ENCODE measurements at places on chromosomes 13 and 19.
A peak's percentile ranks its signal among the peaks of the same experiment; 100 is the strongest.

DNA sequence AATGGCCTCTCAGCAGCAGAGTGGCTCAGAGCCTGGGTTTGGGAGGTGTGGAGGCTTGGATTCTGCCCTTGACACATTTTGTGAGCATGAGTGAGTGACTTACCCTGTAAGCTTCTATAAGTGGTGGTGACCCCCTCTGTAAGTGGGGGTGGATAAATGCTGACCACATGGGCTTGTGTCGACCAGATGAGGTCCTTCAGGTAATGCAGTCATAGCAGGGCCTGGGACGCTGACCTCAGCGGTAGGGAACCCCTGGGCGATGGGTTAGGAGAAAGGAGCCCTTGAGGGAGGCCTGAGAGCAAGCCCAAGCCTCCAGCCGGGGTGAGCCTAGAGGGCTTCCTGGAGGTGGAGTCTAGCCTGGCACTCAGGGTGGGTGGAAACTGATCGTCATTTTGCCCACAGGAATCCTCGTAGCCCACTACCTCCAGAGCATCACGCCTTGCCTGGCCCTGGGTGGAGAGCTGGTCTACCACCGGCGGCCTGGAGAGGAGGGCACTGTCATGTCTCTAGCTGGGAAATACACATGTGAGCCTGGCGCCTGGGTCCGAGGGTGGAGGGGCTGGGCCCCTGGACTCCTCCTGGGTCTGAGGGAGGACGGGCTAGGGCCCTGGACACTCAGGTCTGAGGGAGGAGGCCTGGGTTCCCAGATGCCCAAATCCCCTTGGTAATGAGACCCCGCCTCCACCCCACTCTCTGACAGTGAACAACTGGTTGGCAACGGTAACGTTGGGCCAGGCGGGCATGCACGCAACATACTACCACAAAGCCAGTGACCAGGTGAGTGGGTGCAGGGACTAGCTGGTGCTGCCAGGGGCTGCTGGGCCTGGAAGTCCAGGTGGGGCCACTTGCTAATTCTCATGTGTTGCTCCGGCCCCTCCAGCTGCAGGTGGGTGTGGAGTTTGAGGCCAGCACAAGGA, 5.0 kb upstream of the APOE start:
- no peak for DNase-seq

GRCh38 chr13:49225223-49226042, 5.3 kb downstream of the MLNR start:
- DNase-seq, result no peak

GRCh38 chr19:40539070-40539469, 37.6 kb upstream of the SHKBP1 start:
- no peak for DNase-seq

GRCh38 chr19:48186541-48186991, 16.1 kb downstream of the ZSWIM9 start:
- DNase-seq, result no peak

DNA sequence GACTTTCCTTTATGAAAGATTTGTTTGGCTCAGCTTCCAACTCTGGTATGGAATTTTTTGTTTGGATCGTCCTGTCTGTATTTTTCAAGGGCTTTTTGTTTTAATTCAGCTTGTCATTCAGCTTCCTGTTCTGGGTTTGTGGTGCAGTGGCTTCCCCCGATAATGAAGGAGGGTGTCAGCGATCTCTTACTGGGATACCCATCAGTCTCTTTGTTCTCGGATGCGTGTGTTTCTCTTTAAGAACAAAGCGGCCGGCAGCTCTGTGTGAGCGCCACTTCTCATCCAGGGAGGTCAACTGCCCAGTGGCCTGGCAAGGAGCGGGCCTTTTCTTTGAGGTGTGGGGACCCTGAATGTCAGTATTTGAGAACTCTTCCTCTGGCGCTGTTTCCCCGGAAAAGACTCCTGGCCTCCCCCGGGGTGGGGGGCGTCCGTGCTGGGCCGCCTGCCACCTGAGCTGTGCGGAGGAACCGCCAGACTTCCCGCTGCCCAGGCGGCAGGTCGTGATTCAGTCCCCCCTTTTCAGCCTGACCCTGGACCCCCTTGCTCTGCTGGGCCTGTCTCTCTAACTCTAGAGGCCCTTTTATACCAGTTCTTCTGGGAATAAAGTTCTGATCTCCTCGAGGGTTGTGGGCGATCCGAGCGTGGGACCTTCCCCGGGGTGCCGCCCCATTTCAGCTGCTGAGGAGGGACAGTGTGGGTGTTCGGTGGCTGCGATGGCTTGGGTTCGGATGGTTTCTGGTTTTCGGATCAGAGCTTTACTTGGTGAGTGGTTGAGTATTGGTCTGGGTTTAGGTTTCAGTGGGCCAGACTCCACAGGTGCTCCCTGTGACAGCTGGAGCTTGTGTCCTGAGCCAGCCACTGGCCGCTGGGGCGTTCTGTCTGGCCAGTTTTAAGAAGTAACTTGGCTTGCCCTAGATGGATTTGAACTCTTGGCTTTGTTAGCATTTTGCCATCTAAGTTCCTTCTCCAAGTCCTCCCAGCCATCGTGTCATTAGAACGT, 3.4 kb downstream of the SF3A2 start:
- DNase-seq, result peak; percentile 44
